Memory B cell (primary cell): ENCODE measurements at places on chromosomes 12 and 14.

GRCh38 chr14:78103271-78103670 lies 66.9 kb upstream of the NRXN3 start:
- DNase-seq: no peak

- DNase-seq: no peak
Measured at GRCh38 chr14:36455241-36455627, 64.8 kb downstream of the NKX2-1 start.

- DNase-seq: no peak
Measured at GRCh38 chr14:96852823-96853422, 55.7 kb downstream of the VRK1 start.

GRCh38 chr12:91347481-91348214 lies 165.0 kb upstream of the DCN start:
- DNase-seq: no peak

GRCh38 chr14:69044965-69045555 lies 66.0 kb upstream of the ACTN1 start:
- DNase-seq: no peak

- no peak for DNase-seq
Measured at GRCh38 chr14:20386276-20386855, 26.9 kb downstream of the TEP1 start.
